ENCODE measurements at places on chromosomes 6 and 20.

GRCh38 chr6:115270953-115271352 lies 789.7 kb downstream of the FRK start:
- DNase-seq: no peak

- no peak for DNase-seq
These were observed 232.6 kb upstream of the MAP3K7 start for GRCh38 chr6:90819483-90819882.

DNA sequence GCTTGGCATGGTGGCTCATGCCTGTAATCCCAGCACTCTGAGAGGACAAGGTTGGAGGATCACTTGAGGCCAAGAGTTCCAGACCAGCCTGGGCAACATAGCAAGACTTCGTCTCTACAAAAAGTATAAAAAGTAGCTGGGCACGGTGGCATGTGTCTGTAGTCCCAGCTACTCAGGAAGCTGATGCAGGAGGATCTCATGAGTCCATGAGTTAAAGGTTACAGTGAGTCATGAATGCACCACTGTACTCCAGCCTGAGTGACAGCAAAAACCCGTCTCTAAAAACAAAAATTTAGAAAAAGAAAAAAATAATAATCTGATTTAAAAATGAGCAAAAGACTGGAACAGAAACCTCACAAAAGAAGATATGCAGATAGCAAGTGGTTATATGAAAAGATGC lies 279.7 kb downstream of the RNGTT start:
- DNase-seq: no peak

GRCh38 chr6:87879132-87879861 lies 168.3 kb upstream of the SPACA1 start:
- DNase-seq: no peak
